ENCODE measurements at places on chromosomes 2 and 18. TPM values are rescaled to one million over a fixed set of nuclear protein-coding genes. Genes with fewer than 3 reads are reported as not detected.

- DNase-seq, result no peak
Measured at GRCh38 chr2:109062859-109063700, 65.9 kb upstream of the SH3RF3 start.

DNA sequence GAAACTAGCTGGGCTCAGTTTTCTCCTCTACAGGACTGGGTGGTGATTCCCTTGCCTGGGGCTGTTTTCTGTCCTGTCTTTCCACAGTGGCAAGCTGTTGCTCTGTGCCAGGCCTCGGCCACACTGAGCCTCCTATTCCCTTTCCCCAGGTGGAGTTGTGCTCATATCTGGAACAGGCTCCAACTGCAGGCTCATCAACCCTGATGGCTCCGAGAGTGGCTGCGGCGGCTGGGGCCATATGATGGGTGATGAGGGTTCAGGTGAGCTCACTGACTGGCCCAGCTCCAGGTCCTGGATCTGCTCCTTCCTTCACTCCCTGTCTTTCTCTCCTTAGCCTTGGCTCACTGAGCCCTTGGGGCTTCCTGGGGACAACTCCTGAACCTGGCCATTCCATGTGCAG lies 4.0 kb downstream of the NAGK start:
- no peak for DNase-seq

GRCh38 chr2:109348671-109349502 lies 219.9 kb downstream of the SH3RF3 start:
- no peak for DNase-seq

- DNase-seq, result no peak
Measured at GRCh38 chr2:239116456-239117246, 268.8 kb downstream of the TWIST2 start.

GRCh38 chr2:148102641-148103040 lies 81.8 kb downstream of the MBD5 start:
- DNase-seq, result no peak

Gene SRD5A2
- not detected for polyA plus RNA-seq

DNA sequence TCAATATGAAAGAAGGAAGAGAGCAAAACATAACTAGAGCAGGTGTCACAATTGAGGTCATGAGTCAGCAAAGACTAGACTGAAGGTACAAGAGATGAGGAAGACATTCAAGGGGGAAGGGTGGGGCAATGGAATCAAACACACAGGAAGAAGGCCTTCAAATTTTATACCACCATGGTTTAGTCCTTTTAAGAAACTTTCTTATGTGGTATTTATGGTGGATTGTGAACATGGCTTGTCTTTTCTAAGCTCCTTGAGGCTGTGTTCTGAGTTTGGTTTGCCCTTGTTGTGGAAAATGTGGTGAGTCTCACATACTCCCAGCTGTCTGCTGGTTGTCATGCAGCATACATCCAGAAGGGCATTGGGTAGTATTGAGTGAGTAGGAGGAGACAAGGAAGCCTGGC lies 62.1 kb downstream of the NABP1 start:
- DNase-seq, result peak; percentile 20

Gene LBX2
- 0.88 TPM for polyA plus RNA-seq
